ENCODE measurements at places on chromosomes 4 and X. TPM values are rescaled to one million over a fixed set of nuclear protein-coding genes. Genes with fewer than 3 reads are reported as not detected.
A peak's percentile ranks its signal among the peaks of the same experiment; 100 is the strongest.

CT83 gene
- not detected for polyA plus RNA-seq

RAB9B gene
- 33.7 TPM for polyA plus RNA-seq

MAGEC3 gene
- polyA plus RNA-seq = 0.96 TPM

DNA sequence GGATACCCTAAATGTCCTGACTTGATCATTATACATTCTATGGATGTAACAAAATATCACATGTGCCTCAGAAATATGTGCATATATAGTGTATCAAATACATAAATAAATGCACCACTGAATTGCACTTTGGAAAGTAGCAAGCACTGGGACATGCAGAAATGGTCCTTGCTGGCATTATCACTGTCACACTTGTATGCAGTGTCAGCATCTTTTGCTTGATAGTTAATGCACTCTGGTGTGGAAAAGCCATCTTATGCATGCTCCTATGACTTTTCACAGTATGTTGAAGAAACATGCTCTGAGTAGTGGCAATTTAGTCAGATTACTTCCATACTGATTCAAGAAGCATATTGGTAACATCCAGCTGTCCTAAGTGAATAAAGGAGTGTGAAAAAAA, 27.5 kb upstream of the REPS2 start:
- DNase-seq = no peak

MAGEE2 gene
- polyA plus RNA-seq = 0.31 TPM

- DNase-seq = peak; percentile 12
Observed at GRCh38 chr4:85672116-85672515, 197.2 kb downstream of the ARHGAP24 start.

GRCh38 chrX:54826598-54826997, 19.1 kb downstream of the MAGED2 start:
- no peak for DNase-seq

DNA sequence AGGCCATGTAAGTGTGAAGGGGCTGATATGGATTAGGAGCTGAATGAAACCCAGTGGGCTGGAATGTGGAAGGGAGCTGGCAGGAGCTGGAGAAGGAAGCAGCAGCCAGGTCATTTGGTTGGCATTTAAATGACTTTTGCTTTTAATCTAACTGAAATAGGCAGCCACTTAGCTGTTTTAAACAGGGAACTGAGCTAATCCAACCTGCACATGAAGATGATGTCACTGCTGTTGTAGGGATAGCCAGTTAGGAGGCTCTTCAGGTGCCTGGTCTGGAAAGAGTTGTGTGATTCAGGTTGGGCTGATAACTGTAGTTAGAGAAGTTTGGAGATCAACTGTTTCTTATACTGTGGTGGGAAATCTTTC, 122.4 kb downstream of the PALLD start:
- no peak for DNase-seq

- DNase-seq = no peak
Observed at GRCh38 chr4:2702361-2702760, 53.8 kb downstream of the TNIP2 start.

DNA sequence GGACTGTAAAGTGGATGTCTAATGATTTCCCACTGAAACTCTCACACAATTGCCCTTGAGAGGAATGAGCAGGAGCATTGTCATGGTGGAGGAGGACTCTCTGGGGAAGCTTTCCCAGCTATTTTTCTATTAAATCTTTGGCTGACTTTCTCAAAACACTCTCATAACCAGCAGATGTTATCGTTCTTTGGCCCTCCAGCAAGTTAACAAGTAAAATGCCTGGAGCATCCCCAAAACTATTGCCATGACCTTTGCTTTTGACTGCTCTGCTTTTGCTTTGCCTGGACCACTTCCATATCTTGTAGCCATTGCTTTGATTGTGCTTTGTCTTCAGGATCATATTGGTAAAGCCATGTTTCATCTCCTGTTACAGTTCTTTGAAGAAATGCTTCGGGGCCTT, 120.2 kb upstream of the PDE5A start:
- no peak for DNase-seq

DNA sequence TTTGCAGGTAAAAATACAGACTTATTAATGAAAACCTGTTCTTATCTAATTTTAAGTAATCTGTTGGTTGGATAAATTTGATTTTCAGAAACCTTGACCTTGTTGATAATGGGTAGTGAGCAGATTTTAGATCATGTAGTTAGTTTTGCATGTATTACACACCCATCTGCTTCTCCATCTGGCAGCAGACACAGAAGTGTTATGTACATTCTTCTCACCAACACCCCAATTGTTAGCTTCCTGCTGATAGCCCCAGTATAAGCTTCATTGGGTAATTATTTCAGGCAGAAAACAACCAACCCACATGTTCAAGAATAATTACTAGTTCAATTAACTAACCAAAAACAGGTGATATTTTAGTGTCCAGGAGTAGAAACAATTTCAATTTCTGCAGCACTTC, 1740.5 kb upstream of the AGA start:
- DNase-seq = no peak

PGRMC1 gene
- 155 TPM for polyA plus RNA-seq

DNA sequence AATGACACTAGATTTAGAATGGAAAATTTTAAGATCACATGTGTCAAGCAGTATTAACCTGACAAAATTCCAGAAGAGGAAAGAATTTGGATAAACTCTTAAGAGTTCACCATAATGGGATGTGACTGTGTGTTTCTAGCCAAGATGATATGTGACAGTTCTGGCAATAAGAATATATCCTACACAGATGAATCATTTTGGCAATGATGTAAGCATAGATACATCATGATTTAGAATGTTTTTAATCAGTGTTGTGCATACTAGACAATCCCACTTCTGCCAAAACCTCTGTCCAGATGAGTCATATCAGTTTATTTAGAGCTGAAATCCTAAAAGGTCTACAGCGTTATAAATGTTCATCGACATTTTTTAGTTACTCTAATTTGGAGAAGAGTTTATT, 48.8 kb downstream of the PTCHD1 start:
- peak; percentile 52 for DNase-seq

TAF7L gene
- polyA plus RNA-seq = 0.14 TPM

DNA sequence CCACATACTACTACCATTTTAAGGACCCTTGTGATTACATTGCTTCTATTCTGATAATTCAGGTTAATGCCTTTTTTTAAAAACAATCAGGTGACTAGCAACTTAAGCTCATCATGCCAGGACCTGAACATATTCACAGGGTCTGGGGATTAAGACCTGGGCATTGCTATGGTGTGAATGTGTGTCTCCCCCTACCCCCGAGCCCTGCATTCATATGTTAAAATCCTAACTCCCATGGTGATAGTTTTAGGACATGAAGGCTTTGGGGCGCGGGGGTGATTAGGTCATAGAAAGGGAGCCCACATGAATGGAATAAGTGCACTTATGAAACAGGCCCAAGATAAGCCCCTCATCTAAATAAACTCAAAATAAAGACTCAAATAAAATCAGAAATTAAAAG, 734.4 kb upstream of the PABPC4L start:
- DNase-seq = no peak

DNA sequence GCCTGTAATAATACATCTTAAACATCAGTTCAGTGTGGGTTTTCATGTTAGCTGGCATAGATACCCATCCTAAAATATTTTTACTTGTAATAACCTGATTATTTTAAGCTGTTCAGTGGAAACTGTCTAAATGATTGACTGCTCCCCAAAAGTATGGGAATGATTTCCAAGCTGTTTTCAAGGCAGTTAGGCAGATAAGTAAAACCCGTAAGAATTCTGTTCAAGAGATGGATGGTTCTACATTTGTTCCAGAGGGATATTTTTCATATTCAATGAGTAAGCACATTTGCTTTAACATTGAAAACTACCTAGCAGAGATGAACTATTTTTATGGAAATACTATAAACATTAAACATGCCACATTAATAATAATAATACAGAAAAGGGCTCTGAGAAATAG, 161.1 kb downstream of the UNC5C start:
- DNase-seq = no peak

DNA sequence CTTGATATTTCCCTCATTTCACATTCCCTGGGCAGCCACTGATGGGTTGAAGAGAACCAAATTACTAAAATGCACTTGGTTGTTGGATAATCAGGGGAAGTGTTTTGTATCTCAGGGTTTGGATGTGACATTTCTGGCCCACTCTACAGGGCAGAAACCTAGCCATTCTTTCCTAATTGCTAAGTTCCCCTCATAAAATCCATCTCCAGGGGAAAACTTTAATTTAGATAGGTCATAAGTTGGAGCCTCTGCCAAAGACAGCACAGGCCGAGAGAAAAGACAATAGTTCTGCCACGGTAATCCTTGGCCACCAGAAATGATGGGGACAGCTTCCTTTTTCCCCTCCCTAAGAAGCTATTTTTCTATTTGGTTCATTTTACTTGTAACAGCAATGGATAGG, 192.7 kb upstream of the C1QTNF7 start:
- DNase-seq = no peak

DNA sequence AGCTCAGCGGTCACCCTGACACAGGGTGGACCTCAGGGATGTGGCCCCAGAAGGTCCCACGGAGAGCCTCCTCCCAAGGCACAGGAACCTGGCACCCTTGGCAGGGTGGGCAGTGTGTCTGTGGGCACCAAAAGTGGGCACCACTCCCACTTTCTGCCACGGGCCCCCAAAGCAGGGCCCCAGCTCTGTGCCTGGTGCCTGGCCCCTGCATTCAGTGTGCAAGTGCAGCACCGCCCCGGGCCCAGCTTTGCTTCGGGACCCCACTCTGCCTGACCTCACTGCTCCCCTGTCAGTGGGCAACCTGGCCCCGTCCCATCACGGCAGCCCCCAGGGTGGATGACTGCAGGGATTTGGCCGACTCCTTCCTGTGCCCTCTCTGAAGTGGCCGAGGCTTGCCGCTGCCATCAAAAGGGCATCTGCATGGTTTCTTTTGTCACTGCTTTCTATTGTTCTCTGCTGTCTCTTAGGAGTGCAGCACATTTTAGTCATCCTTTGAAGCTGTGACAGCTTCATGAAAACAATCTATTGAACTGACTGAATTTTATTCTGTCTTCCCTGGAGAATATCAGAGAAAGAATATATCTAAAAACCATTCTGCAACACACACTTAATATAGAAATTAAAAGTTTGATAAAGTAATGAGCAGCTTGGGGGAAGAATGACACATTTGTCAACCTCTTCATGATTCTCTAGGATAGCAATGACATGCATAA, 302.4 kb downstream of the FAM47B start:
- DNase-seq = no peak

DNA sequence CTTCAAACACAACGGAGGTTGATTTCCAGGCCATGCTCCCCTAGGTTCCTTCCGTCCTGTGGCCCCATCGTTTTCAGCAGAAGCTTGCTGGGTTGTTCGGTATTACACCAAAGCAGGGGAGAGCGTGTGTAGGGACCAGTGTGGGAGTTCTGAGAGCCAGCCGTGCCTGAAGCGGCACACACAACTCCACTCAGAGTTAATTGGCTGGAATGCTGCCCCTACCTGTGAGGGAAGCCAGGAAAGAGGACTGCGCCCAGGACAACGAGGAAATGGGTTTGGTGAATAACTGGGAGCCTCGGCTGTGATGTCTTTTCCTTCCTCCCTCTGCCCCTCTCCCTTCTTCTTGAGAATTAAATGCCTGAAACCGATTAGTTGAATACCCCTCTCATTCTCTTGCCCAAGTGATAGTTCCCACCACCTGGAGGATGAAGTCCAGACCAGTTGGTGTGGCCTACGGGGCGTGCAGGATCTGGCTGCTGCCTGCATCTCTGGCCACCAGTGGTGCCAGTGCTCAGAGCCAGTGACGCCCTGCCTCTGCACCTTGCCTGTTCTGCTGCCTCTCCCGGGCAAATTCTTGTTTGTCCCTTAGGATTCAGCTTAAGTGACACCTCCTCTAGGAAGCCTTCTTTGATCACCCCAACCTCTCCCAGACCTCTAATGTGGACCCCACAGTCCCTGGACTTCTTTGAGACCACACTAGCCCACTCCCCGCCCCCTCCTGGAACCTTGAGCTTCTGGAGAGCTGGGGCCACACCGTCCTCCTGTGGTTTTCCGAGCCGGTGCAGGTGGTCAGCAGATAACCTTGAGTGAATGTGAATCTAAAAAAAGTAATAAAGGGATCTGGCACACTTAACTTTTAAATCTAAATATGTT, 33.6 kb downstream of the TBC1D14 start:
- no peak for DNase-seq

- DNase-seq = no peak
Observed at GRCh38 chrX:107552930-107553329, 75.4 kb upstream of the PRPS1 start.

- no peak for DNase-seq
Observed at GRCh38 chr4:101192244-101192643, 155.1 kb downstream of the PPP3CA start.

QRFPR gene
- 1.2 TPM for polyA plus RNA-seq

ENPEP gene
- 40.8 TPM for polyA plus RNA-seq

PHOX2B gene
- polyA plus RNA-seq = not detected

DNA sequence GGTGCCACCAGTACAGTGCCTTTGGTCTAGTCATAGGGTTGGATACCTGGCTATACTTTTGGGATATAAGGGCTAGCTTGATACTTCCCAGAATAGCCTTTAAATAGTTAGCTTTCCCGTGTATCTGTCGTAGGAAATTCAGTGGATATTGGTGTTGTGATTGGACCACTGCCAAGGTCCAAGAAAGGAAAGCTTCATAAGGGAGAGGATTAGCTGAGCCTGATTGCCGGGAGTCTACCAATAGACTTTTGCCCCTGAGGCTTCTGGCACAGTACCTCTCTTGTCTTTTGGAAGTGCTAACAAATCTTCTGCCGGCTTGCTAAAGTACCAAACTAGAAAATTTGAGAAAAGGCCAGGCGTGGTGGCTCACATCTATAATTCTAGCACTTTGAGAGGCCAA, 350.6 kb downstream of the CHIC1 start:
- DNase-seq = peak; percentile 6
